DMS53 (cell line): ENCODE measurements at places on chromosomes 3 and 15.

DNA sequence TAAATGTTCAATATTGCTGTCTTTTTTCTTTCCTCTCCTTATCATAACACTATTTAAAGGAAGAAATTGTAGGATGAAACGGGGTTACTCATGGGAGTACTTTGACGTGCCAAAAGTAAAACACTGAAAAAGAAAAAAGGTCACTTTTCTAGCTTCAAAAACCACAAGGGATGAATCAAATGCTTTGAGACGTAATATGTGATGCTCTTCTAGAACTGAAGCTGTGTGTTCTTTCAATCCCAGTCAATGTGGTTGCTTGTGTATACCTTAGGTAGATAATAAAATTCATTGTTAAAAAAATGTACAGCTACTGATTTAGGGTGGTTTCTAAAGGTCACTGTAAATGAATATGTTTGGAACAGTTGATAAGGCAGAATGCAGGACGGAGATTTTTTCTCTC, 538.8 kb upstream of the ZNF717 start:
- no peak for DNase-seq

- DNase-seq: peak; percentile 27
These were observed 141.2 kb downstream of the SERPINI1 start for GRCh38 chr3:167876620-167877281.

DNA sequence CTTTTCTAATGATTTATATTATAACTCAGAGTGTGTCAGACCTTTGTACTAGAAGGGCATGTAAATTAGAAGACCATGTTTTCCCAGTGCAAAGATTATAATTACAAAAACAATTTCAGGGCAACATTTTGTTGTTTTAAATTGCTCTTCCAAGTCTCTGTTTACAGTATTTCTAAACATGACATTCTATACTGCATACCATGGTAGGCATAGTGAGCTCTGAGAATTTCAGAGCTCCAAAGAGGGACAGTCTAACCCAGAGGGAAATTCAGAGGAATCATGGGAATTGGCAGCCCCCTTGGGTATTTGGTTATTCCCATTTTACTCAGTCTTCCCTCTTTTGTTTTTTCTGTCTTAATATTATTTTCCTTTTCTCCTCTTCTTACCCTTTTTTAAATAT, 361.5 kb upstream of the SEMA6D start:
- no peak for DNase-seq

- DNase-seq: no peak
These were observed 208.7 kb downstream of the RAP2B start for GRCh38 chr3:153370680-153371079.

- DNase-seq: no peak
These were observed 54.2 kb upstream of the AMOTL2 start for GRCh38 chr3:134428401-134428800.

- no peak for DNase-seq
These were observed 39.7 kb downstream of the STT3B start for GRCh38 chr3:31572236-31573004.

- peak; percentile 80 for DNase-seq
These were observed 6.1 kb downstream of the GRAMD1C start for GRCh38 chr3:113844622-113845222.

GRCh38 chr15:68051109-68051508, 3.0 kb upstream of the PIAS1 start:
- DNase-seq: peak; percentile 2

- no peak for DNase-seq
These were observed 32.6 kb downstream of the SEMA7A start for GRCh38 chr15:74400915-74401757.

- DNase-seq: no peak
These were observed 21.7 kb downstream of the MED12L start for GRCh38 chr3:151107177-151107576.

DNA sequence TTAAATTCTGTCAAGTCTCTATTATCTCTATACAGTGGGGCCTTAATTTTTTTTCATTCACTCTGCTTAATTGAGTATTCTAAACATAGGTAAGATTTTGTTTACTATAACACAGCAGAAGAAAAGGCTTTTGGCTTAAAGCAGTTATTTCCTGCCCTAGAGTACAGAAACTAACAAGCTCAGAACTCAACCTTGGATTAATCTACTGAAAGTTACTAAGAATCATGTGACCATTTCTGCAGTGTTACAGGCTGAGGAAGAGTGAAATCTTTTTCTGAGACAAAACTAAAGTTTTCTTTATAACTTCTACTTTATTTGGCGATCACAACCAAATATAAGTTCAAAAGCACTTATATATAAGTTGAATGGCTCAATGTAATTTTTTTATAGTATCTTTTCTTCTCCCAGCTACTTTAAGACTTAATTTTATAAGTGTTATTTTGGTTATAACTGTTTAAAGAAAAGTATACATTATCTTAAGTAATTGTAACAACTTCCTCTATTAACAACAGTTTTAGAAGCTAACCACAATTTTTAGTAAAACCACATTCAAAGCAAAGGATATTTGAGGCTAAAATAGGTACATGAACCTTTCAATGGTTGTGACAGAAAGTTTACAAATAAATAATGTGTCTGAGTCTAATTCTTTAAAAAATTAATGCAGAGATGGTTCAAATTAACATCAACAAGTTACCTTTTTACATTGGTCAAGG, 240.6 kb upstream of the NAALADL2 start:
- DNase-seq: no peak

- no peak for DNase-seq
These were observed 74.5 kb downstream of the LSM3 start for GRCh38 chr3:14253022-14253706.

DNA sequence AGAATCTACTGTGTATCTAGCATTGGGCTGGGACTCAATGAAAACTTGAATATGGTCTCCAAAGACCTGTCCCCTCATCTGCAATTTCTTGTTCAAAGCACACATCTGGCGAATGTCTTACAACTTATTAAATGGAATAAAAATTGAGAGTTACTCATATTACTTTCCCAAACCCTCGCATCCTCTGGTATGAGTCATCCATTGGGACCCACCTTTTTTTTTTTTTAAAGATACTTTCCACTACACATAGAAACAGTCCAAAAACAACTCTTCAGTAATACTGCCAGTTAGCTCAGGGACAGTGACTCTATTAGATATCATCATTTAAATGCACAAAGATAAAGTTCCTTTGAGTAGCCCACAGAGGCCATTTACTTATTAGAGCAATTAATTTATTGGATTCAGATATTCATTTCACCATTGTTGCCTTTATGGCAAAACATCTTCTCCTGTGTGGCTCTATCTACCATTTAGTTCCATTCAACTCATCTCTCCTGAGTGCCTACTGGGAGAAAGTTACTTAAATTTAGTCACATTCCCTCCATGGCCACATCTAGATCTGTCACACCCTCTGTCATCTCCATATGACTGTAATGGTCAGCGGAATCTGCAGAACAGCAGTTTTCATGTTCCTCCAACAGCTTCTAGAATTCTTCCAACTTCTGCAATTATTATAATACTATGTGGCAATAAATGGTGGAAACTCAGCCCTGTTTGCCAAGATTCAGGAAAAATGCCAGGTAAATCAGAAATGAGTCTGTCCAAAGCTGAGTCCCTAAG, 77.9 kb upstream of the ARHGEF3 start:
- DNase-seq: no peak
